ENCODE measurements at places on chromosomes 6 and 20.

DNA sequence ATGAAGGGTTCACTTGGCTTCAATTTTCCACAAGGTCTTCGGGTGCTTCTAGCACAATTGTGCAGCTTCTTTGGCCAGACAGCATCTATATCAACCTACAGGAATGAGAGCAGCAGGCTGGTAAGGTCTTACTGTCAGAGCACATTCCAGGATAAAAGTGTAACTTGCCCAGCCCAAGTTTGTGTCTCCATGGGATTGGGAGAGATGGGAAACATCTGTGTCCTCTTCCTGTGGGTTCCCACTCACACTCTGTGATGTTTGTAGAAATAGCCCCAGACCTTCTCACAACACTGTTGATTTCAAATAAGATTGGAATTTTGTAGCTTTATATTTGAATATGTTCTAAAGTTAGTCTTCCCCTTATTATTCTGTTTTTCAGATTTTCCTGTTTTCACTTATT is 83.4 kb upstream of the RGS17 start:
- no peak for DNase-seq

DNA sequence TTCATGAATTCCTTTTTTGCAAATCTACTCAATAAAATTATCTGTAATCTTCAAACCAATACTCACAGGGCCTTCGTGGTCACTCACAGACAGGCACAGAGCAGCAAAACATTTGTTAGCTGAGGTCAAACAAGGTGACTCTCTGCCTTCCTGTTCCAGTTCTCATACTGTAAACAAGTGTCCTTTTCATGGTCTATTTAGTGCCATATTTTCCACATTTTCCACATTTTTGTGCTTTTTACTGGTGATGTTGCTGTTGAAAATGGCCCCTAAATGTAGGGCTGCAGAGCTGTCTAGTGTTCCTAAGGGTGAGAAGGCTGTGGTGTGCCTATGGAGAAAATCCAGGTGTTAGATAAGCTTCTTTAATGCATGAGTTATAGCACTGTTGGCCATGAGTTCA is 133.1 kb upstream of the COL21A1 start:
- no peak for DNase-seq

DNA sequence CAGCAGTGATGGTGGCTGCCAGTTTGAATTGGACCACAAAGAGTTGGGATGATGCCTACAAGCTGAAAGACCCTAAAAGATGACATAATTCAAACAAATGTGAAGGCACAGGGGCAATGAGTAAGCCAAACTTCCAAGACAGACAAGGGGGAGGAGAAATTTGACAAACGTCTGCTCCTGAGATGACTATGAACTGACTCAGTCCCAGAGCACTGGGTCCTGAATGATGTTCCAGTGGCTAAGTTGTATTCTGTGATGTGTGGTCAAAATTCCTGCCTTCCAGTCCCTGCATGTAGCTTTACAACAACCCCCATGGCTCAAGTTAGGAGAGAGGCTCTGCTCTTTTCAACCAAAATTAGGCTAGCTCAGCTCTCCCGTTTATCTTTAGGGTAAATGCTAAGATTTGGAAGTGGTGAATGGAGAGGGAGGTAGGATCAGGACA is 86.1 kb upstream of the SIRPA start:
- DNase-seq: no peak

GRCh38 chr6:10248378-10248843 is 166.5 kb downstream of the TFAP2A start:
- no peak for DNase-seq

DNA sequence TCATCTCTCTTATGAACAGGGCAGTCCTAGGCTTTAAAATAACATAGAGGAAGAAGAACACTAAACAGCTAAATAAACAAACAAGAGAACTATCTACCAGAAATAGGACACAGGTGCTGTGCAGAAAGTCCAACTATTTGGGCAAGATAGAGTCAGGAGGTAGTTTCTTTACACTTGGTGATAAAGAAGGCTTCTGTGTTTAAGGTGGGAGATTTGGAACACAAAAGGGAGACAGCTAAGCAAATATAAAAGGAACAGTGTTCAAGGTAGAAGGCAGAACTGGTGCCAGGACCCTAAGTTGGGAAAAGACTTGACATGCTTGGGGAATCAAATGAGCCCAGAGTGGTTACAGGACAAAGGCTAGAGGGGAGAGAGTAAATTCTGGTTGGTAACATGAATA is 110.5 kb downstream of the MANEA start:
- no peak for DNase-seq

- no peak for DNase-seq
Observed at GRCh38 chr20:15195378-15195777, 858.0 kb upstream of the FLRT3 start.

- no peak for DNase-seq
Observed at GRCh38 chr6:121236984-121237383, 97.3 kb downstream of the TBC1D32 start.

- no peak for DNase-seq
Observed at GRCh38 chr20:47865912-47866311, 80.6 kb upstream of the SULF2 start.

- no peak for DNase-seq
Observed at GRCh38 chr20:50303573-50304500, 113.2 kb downstream of the CEBPB start.
